CD8-positive, alpha-beta T cell (primary cell): ENCODE measurements at places on chromosomes 1 and 21.

DNA sequence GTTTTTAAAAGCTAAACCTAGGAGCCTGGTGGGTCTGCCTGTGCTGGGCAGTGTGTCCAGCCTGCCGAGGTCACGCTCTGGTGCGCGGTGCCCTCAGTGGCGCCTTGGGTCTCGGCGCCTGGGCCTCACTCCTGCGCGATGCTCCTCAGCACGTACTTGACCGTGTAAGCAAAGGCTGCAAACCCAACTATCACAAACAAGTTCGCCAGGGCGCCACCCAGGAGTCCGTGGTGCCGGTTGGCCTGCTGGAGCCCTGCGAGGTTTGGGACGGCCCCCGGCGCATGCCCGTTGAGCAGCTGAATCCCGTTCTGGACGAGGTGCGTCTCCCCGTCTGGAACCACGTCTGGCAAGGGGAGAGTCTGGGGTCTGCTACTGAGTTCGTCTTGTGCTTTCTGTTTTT, 8.6 kb upstream of the C1QTNF12 start:
- DNase-seq = no peak

GRCh38 chr21:29939104-29939923, 482 bp downstream of the GRIK1 start:
- no peak for DNase-seq

- DNase-seq = no peak
These were observed 273.8 kb downstream of the PTBP2 start for GRCh38 chr1:96995351-96995750.

DNA sequence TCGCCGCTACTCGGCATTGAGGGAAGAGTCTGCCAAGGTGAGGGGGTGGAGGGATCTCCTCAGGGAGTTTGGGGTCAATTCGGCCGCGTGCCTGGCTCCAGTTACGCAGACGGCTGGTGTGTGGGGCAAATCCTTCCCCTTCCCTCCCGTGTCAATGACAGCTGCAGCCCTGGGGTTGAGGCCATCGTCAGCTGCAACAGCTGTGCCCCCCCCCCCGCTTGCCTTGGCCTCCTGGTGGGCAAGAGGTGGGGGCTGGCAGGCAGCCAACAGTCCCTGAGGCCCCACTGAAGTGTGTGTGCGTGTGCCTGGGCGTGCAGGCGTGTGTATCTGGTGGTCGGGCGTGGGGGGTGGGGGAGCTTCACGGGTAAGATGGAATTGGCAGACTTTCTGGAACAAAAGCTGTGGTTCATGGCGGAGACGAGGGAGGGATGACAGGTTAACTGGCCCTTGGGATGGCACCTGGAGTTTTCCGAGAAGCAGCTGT, 25.6 kb downstream of the PPFIA4 start:
- no peak for DNase-seq

DNA sequence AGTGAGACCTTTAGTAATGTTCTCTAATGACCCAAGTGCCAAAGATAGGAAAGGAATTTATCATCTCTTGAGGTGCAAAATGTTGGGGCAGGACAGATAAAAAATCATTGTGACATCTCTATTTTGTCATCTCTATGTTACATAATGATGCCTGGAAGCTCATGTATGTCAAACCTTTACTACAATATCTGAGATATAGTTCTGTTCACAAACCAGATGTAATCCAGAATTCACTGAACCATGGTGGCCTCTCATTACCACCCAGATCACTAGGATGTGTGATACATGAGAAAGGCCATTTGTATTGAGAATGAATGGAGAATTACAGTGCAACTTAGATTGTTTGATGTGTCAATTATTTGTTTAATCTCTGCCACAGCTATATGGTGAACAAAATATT, 22.0 kb upstream of the KCTD3 start:
- no peak for DNase-seq

DNA sequence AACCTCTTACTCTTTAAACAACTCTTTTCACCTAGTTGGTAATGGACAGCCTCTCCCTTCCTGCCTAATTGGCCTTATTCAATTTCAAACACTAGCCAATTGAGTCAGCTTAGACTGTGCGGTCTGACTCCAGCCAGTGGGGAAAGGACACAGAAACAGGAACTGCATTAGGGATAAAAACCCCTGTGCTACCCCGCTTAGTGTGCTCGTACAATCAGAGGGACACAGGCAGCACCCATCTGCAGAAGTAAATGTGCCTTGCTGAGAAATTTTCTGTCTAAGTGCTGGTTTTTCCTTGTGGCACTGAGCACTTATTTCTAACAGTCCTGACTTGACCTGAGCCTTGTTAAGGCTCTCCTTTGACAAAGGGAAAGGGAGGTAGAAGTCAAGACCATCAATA, 6.0 kb upstream of the CD2 start:
- no peak for DNase-seq
